ENCODE measurements at places on chromosomes 7 and 10.
A peak's percentile ranks its signal among the peaks of the same experiment; 100 is the strongest.

DNA sequence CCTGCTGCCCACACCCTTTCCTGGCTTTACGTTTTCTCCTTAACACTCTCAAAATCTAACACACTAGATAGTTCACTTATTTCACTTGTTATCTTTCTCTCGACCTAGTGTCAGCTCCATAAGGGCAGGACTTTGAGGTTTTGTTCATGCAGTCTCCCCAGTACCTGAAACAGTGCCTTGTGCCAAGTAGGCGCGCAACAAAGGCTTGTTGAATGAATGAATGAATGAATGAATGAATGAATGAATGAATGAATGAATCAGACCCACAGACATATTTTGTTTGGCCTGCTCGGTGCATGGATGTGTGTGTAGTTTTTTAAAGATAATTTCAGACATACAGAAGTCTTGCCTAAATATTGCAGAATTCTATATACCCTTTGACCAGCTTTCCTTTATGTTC is 6.2 kb downstream of the TYSND1 start:
- DNase-seq = no peak

GRCh38 chr10:17647326-17647725 is 3.4 kb downstream of the STAM start:
- DNase-seq = no peak

DNA sequence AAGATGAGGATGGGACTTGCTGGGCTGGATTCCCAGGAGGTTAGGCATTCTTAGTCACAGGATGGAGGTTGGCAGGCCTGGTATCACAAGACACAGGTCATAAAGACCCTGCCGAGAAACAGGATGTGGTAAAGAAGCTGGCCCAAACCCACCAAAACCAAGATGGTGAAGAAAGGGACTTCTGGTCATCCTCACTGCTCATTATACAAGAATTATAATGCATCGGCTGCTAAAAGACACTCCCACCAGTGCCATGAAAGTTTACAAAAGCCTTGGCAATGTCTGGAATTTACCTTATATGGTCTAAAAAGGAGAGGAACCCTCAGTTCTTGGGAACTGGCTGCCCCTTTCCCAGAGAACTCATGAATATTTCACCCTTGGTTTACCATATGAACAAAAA is 345.5 kb upstream of the POM121L12 start:
- no peak for DNase-seq

DNA sequence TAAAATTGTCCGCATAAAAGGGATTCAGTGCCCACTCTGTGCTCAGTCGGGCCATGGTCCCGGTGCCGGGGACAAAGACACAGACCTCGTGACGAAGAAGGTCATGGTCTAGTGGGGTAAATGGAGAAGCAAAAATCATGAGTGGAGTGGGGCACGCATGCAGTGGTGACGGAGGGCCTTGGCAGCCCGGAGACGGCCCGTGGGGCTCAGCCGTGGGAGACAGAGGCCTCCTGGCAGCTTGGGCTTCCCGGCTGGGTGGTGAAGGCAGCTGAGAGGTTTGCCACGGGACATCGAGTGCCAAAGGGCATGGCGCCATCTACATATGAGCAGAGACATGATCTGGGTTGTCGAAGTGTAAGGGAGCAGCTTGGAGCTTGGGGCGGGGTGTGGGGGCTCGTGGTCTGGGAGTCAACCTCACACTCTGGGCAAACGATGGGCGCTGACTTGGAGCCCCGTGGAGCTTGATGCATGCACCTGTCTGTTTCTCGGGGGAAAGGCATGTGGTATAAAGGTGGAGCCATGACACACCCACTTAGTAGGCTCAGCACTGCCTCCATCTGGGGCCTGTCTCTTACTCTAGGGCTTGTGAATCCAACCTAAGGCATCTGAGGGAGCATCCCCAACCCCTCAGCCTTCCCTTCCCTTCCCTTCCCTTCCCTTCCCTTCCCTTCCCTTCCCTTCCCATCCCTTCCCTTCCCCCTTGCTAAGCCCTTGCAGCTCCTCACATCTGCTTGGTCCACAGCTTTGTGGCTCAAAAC is 151.0 kb upstream of the INSYN2A start:
- no peak for DNase-seq

DNA sequence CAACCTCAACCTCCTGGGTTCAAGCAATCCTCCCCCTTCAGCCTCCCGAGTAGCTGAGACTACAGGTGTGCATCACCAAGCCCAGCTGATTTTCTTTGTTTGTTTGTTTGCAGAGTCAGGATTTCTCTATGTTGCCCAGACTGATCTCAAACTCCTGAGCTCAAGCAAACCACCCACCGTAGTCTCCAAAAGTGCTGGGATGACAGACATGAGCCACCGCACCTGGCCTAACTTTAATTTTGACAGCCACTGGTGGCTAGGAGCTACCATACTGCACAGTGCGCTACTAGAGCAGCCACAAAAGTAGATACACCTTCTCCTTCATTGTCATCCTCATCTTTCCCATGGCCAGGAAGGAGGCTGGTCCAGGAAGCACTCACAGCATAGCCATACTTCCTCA is 31.2 kb upstream of the GATA3 start:
- DNase-seq = no peak

DNA sequence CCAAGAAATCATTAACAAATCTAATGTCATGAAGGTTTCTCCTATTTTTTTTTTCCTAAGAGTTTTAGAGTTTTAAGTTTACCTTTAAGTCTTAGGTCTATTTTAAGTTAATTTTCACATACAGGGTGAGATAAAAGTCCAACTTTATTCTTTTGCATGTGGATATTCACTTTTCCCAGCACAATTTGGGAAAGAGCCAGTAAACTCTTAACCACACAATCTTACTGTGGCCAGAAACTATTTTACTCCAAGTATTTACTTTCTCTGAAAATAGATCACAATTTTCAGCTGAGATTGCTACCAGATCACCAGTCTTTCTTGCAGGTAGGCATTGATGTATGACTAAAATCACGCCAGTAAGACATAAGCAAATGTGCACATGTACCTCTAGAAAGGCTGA is 728.5 kb downstream of the TNS3 start:
- no peak for DNase-seq

GRCh38 chr7:95690367-95690947 is 81.9 kb upstream of the DYNC1I1 start:
- peak; percentile 66 for DNase-seq

- DNase-seq = no peak
Measured at GRCh38 chr10:988667-989545, 672 bp downstream of the GTPBP4 start.

- DNase-seq = peak; percentile 44
Measured at GRCh38 chr10:118116715-118117449, 70.1 kb upstream of the RAB11FIP2 start.

GRCh38 chr7:106344211-106344610 is 59.4 kb upstream of the NAMPT start:
- no peak for DNase-seq

DNA sequence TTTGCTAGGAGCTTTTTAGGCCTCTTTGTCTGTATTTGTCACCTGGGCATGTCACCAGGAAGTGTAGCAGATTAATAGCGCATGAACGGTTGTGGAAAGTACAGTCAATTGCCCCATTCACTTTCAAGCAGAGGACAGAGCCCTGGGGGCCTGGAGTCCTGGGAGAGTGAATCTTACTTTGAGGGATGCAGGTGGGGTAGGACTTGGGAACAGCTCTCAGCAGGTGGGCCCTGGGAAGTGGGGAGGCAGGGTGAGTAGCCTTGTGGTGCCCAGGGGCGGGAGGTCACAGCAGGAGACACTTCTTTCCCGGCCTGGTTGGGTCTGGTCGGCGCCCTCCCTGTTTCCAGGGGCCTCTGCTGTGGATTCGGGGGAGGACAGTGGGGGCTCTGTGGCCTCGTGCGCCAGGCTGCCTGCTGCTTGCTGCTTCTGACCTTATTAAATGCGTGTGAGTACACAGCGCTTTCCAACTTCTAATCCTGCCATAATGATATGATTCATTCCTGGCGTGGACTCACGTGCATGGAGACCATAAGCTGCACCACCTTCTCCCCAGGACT is 51.6 kb upstream of the AQP1 start:
- no peak for DNase-seq

GRCh38 chr7:22781230-22781711 is 41.4 kb downstream of the TOMM7 start:
- DNase-seq = no peak

DNA sequence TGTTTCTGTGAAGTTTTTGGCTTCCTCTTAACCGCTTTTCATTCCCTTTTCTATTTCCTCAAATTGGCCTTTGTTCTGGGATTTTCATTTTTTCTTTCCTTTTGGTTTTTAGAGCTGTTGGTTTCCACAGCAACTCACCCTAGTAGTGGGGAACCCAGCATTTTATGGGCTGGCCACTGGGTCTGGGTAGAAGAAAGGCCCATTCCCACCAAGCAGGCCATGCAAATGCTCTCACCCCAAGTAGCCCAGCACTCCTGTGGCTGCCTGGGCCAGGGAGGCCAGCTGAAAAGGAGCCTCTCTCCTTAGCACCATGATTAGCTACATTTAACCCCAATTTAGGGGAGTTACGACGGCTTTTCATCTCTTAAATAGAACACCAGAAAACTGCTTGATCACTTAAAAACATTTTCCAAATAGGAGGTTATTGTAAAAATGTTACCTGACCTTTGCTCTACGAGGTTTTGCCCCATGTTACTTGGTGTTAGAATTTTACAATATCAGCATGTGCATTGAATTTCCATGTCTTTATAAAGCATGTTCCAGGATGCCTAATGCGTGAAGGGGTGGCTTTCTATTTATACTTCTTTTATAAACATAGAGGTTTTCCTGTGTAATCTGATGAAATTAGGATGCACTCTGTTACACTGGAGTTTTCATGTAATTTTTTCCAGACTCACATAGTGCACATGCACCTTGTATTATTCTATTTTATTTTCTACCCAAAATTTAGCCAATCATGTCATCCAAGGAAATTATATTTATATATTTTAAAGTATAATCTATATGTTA is 75.4 kb downstream of the FAM171A1 start:
- no peak for DNase-seq

GRCh38 chr10:50152792-50153272 is 85.1 kb downstream of the WASHC2A start:
- DNase-seq = no peak

DNA sequence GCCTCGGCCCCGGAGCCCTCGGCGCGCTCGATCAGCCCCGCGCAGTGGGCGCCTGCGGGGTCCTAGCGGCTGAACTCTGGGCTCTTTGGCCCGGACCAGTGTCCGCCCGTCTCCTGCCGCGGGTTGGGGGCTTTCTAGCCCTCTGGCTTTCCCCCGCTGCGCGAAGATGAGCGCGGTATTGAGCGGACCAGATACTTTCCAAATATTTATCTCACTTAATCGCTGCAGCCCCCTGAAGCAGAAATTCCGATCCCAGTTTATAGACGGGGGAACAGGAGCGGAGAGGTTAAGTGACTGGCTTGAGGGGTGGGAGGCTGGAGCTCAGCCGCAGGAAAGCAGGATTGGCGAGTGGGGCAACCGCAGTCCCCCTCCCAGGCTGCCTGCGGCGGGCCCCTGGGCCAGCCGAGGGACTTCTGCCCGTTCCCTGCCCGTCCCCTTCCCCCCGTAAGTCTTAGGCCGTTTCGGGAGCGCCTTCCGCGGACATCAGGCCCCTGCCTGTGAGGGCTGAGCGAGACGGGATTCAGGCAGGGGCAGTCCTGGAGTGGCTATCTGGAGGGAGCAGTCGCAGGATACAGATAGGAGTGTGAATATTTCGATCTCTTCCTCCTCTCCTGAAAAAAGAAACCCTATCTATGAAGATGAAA is 565 bp downstream of the STRIP2 start:
- DNase-seq = peak; percentile 36

- no peak for DNase-seq
Measured at GRCh38 chr7:81503771-81504170, 266.1 kb downstream of the HGF start.

DNA sequence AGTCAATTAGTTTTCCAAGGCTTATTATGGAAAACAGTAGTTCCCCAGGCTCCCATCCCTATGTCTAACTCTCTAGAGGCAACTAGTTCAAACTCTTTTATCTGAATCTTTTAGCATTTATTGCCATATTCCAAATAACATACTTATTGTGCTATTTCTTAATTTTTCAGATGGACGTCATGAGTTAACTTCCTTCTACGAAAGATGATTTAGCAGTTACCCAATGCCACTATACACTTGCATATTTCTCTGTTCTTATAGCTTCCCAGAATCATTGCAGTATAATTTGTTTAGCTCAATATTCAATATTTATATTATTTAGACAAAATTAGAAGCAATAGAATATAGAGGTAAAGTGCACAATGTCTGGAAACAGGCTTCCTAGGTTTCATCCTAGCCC is 52.8 kb downstream of the REEP3 start:
- DNase-seq = no peak

GRCh38 chr10:132518572-132519381 is 18.8 kb upstream of the INPP5A start:
- peak; percentile 58 for DNase-seq

GRCh38 chr10:86263907-86264306 is 102.7 kb downstream of the GRID1 start:
- no peak for DNase-seq

DNA sequence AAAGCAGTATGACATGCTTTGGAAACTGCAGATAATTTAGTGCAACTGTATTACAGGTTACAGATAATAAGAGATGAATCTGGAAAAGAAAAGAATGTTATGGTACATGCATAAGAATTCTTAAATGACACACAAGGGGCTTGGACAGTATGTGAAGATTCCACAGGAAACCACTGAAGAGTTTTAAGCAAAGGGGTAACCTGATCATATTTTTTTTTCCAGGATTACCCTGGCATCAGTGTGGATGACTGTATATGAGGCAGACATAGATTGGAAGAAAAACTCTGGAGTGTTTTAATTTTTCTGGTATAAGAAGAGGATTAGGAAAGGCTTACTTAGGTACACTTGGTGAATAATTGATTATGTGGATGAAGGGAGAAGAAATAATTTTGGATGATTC is 8.1 kb downstream of the TFPI2 start:
- no peak for DNase-seq

DNA sequence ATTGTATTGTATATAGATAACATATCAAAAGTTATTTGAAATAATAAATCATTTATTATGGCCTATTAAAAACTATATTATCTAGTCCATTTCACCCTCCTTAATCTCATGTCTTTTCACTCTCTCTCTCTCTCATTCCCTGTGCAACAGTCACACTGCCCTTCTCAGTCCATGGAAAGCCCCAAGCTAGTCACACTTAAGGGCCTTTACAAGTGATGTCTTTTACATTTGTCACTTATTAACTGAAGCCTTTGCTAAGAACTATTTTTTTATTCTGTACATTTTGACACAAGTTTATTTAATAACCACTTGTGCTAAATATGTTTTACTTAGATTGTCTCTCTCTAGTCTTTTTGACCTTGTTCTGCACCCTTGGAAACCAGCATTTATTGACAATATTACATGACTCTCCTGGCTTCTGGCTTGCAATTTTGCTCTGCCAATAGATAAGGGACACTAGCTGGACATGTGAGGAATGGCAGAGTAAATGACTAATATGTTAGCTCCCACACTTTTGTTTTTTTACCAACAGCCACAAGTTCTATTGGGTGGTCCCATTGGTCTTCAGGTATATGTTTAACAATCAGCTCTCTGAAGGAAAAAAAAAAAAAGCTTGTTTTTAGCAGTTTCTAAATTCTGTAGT is 706.8 kb upstream of the POT1 start:
- no peak for DNase-seq

All from NCI-H1105 treated with DMSO at 0.1 percent for 48 hours (cell line).